ENCODE measurements at places on chromosomes 7 and 10.

- DNase-seq: no peak
Measured at GRCh38 chr7:129741743-129742213, 130.3 kb downstream of the NRF1 start.

GRCh38 chr10:35191523-35191922 is 64.9 kb downstream of the CREM start:
- DNase-seq: no peak

GRCh38 chr7:96238976-96239766 is 82.7 kb downstream of the SLC25A13 start:
- no peak for DNase-seq

DNA sequence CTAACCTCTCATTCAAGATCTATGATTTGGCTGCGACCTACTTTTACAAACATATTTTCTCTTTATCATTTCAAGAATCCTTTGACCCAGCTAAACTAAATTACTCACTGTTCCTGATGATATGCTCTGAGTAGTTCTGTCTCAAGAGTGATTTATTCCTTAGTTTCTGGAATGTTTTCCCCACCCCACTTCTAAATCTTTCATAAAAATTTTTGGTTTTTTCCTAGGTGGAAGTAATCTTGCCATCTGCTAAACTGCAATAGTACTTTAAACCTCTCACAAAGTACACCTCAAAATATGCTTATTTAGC is 170.8 kb downstream of the DNAJC1 start:
- DNase-seq: no peak

- DNase-seq: no peak
Measured at GRCh38 chr10:35492386-35493195, 112.5 kb upstream of the GJD4 start.

Data from cortex of kidney (tissue), 1 donor.